Natural killer cell treated with Interleukin-12 subunit alpha and Interleukin-12 subunit beta and Interleukin-15 and Interleukin-18, amount 100 ng/mL, for 72 hours (primary cell): ENCODE measurements at places on chromosomes 5 and 9. TPM values are rescaled to one million over a fixed set of nuclear protein-coding genes. Genes with fewer than 3 reads are reported as not detected.

- H3K36me3 ChIP-seq = peaks cover 7% of the 10 kb centered on the region
- H3K27ac ChIP-seq = peak overlapping the region; percentile 67
- no peaks in the 10 kb centered on the region for H3K27me3 ChIP-seq
- peak overlapping the region; percentile 85 for H3K4me3 ChIP-seq
- DNase-seq = no peak
Measured at GRCh38 chr9:135905380-135906258, 1.7 kb downstream of the CAMSAP1 start.

DNA sequence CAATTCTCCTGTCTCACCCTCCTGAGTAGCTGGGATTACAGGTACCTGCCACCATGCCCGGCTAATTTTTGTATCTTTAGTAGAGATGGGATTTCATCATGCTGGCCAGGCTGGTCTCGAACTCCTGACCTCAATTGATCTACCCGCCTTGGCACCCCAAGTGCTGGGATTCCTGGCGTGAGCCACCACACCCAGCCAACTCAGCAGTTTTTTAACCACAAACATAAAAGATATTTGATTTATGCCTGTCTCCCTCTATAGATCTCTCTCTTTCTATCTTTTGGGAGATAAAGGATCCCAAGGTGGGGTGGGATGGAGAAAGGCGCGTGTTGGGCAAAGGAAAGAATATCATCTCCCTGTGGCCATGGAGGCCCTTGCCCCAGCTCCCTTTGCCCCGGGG lies 26.8 kb downstream of the NR4A3 start:
- H3K27ac ChIP-seq = no peak overlapping the region
- H3K36me3 ChIP-seq = peaks cover 14% of the 10 kb centered on the region
- DNase-seq = no peak

DNA sequence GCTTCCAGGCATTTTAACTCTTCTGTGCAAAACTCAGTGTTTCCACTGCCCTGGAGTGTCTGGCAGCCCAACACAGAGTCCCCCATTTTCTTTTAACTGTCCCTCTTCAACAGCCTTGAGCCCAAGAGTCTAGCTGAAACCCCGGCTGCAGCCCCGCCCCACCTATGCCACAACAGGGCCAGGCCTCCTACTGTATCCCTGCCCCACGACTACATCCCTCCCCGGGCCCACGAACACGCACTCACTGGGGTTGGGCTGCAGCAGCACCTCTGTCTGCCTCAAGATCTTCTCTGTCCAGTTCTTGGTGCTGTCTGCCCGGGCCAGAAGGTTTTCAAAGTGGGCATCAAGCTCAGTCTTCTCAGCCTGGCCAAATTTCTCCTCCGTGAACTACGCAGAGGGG lies 6.1 kb downstream of the SH3GLB2 start:
- H3K27ac ChIP-seq = no peak overlapping the region
- H3K4me3 ChIP-seq = no peak overlapping the region
- H3K36me3 ChIP-seq = no peaks in the 10 kb centered on the region
- H3K27me3 ChIP-seq = no peaks in the 10 kb centered on the region

DNA sequence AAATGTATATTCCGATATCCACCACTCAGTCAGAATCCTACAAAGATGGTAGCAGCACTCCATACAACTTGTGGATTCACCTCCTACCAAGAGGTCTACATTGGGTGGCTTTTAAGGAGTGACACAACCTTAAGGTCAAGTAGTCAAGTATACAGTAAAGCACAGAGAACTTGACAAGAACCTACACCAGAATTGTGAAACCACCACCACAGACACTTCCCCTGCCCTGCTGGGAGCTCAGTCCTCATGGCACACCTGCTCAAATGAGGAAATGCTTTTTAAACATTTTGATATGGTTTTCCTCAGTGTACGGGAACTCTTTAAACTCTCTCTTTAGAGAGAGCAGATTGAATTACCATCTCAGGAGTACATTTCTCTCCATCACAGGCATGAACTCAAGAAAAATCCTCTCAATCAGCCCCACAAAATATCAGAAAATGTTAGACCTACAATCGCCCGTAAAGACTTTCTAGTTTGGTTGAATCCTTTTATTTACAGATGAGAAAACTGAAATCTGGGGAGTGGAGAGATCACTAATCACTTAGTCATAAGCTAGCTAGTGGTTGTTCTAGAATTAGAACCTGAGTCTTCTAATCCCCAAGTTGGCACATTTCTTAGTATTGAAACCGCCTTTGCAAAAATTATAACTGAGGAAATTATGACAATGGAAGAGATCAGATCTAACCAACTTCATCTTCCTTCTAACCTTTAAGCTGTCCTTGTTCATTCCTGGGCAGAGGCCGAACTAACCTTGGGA lies 38.5 kb upstream of the NR4A3 start:
- peaks cover 12% of the 10 kb centered on the region for H3K4me1 ChIP-seq
- H3K36me3 ChIP-seq = no peaks in the 10 kb centered on the region
- peak overlapping the region; percentile 22 for H3K27ac ChIP-seq
- peak overlapping the region; percentile 9 for H3K4me3 ChIP-seq
- no peak for DNase-seq

GRCh38 chr5:151741678-151742423 lies 16.6 kb downstream of the ATOX1 start:
- H3K4me3 ChIP-seq = no peak overlapping the region
- H3K4me1 ChIP-seq = peaks cover 38% of the 10 kb centered on the region
- no peaks in the 10 kb centered on the region for H3K27me3 ChIP-seq
- no peak for DNase-seq
- H3K27ac ChIP-seq = no peak overlapping the region

DNA sequence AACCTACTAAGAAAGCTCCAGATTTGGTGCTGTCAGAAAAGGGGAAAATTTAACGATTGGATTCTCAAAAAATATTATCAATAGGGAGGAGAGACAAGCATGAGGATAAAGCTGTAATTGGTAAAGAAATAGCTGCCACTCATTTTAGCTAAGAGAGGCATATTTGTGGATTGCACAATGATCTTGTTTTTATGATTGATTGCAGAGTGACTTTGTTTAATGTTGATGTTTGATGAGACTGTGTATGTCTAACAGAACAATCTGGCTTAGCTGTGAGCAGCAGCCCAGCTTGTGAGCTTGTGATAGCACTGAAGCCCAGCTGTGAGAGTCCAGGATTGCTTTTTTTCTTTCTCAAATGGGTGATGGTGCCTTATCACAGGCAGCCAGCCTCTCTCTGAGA lies 56.4 kb downstream of the ZNF883 start:
- DNase-seq = no peak
- peaks cover 29% of the 10 kb centered on the region for H3K27me3 ChIP-seq
- H3K4me1 ChIP-seq = no peaks in the 10 kb centered on the region

- H3K4me3 ChIP-seq = no peak overlapping the region
- peaks cover 28% of the 10 kb centered on the region for H3K36me3 ChIP-seq
- no peak for DNase-seq
- peaks cover 48% of the 10 kb centered on the region for H3K27me3 ChIP-seq
- no peak overlapping the region for H3K27ac ChIP-seq
Measured at GRCh38 chr9:93730648-93731047, 154.3 kb downstream of the PHF2 start.

DNA sequence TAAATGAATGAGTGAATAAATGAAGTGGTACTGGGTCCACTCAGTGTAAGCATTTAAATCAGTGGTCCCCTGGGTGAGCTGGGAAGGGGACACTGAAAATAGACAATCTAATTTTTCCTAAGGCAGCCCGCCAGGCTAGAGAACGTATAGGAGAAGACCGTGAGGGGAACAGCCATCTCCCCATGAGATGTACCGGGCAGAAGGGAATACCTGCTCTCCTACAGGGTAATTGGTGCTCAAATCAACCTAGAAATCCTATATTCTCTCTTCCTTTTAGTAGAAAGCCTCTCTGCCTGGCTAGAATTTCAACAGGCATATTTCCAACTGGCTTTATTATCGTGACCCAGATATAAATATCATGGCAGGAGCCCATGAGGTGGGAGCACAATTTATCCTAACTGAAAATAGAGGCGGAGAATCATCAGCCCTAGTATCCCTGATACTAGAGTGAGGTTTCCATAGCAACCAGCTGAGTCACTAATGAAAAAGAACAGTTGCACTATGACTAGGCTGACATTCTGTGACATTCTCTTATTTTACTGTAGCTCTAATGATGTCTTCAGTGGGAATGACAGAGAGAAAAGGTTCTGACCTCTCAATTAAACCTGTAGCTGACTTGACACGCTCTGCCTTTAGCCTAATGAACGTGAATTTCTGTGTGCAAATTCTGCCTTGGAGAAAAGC lies 96.5 kb upstream of the CAST start:
- no peak overlapping the region for H3K27ac ChIP-seq
- H3K27me3 ChIP-seq = peaks cover 9% of the 10 kb centered on the region
- DNase-seq = no peak
- no peaks in the 10 kb centered on the region for H3K36me3 ChIP-seq
- peaks cover 9% of the 10 kb centered on the region for H3K4me1 ChIP-seq

DNA sequence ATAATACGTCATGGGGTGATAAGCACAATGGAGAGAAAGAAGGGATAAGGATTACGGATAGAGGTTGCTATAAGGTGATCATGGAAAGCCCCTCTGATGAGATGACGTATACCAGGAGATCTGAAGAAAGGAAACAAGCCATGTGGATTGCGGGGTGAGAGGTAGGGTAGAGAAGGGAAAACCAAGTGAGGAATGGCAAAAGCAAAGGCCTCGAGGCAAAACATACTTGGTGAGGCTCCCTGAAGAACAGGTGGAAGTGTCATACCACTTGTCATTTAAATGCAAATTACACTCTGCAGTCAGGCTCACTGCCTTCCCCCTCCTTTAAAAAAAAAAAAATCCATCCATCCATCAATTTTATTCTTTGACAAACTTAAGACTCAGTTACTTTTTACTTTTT lies 420.8 kb downstream of the RAB3C start:
- no peak overlapping the region for H3K4me3 ChIP-seq
- H3K27me3 ChIP-seq = no peaks in the 10 kb centered on the region
- no peak for DNase-seq
- no peaks in the 10 kb centered on the region for H3K36me3 ChIP-seq
- H3K27ac ChIP-seq = no peak overlapping the region

Gene SOHLH1
- not detected for total RNA-seq

Gene TMC1
- total RNA-seq = not detected

DNA sequence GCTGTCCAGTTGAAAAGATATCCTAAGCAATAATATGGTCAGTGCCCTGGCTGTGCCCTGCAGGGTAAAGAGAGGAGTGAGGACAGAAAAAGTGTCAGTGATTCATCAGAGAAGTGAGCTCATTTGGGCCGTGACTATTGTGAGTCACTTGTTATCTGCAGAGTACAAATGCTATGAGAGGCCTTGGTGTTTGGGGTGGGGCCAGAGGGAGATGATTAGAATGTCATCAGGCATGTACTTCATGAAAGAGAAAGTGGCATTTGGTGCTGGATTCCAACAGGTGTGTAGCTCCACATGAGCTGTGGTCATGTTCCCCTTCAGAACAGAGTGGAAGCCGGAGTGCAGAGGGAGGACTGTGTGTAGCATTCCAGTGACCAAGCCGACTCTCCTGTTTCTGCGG lies 174.1 kb downstream of the KDM4C start:
- H3K4me3 ChIP-seq = no peak overlapping the region
- DNase-seq = no peak
- no peaks in the 10 kb centered on the region for H3K36me3 ChIP-seq
- no peak overlapping the region for H3K27ac ChIP-seq
- peaks cover 38% of the 10 kb centered on the region for H3K4me1 ChIP-seq
- H3K27me3 ChIP-seq = no peaks in the 10 kb centered on the region

DNA sequence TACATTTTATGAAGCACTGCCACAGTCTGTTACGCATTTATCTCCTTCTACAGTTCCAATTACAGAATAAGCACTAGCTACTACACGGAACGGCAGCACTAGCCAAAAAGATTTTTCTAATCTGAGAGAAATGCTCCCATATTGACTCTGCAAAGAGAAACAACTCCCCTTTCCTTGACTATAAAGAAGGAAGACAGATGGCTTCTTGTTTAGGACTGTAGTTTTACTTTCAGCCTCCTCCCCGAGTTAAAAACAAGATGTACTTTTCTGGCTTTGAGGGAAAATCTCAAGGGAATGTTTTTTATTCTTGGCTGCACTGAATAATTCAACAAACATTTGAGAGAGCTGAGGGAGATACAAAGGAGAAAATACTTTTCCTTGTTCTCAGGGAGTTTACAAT lies 1.9 kb upstream of the SLC44A1 start:
- H3K27me3 ChIP-seq = peaks cover 47% of the 10 kb centered on the region
- H3K36me3 ChIP-seq = no peaks in the 10 kb centered on the region
- H3K27ac ChIP-seq = no peak overlapping the region
- DNase-seq = no peak
- peak overlapping the region; percentile 85 for H3K4me3 ChIP-seq
- peaks cover 21% of the 10 kb centered on the region for H3K4me1 ChIP-seq

Gene ESM1
- total RNA-seq = not detected

DNA sequence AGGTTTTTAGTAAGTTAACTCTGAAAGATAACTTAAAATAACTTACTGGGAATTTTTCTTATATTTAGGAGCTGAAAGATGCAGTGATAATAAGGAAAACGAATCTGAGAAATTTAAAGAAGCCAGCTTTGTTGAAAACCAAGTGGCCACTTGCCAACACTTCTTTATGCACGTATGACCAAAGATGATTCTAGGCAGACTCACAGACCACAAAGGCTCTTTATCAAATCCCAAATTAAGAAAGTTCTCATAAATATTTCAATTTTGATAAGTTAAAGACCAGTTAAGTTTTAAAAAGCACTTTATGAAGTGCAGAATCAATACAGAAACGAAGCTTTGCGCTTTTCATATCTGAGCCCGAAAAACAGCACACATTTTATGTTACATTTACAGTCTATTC lies 1.5 kb downstream of the AFF4 start:
- H3K27me3 ChIP-seq = no peaks in the 10 kb centered on the region
- H3K27ac ChIP-seq = peak overlapping the region; percentile 96
- peaks cover 38% of the 10 kb centered on the region for H3K4me1 ChIP-seq
- H3K4me3 ChIP-seq = peak overlapping the region; percentile 92
- H3K36me3 ChIP-seq = no peaks in the 10 kb centered on the region

- no peak for DNase-seq
- H3K27ac ChIP-seq = peak overlapping the region; percentile 3
- peaks cover 13% of the 10 kb centered on the region for H3K36me3 ChIP-seq
- no peaks in the 10 kb centered on the region for H3K27me3 ChIP-seq
- no peak overlapping the region for H3K4me3 ChIP-seq
Measured at GRCh38 chr5:54689411-54690251, 172.1 kb downstream of the SNX18 start.

GRCh38 chr5:52776116-52776515 lies 11.6 kb upstream of the ITGA1 start:
- H3K36me3 ChIP-seq = no peaks in the 10 kb centered on the region
- H3K27me3 ChIP-seq = peaks cover 9% of the 10 kb centered on the region
- DNase-seq = peak; percentile 67

DNA sequence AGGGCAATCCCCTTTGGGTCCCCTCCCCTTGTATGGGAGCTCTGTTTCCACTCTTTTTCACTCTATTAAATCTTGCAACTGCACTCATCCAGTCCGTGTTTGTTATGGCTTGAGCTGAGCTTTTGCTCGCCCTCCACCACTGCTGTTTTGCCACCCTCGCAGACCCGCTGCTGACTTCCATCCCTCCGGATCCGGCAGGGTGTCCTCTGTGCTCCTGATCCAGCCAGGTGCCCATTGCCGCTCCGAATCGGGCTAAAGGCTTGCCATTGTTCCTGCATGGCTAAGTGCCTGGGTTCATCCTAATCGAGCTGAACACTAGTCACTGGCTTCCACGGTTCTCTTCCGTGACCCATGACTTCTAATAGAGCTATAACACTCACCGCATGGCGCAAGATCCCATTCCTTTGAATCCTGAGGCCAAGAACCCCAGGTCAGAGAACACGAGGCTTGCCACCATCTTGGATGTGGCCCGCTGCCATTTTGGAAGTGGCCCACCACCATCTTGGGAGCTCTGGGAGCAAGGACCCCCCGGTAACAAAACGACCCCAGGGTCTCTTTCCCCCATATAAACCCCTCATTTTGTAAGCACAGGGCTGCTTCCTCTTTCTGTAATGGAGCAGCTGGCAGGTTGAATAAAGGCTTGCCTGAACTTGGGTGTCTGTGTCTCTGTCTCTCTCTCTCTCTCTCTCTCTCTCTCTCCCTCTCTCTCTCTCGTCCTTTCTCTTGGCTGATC lies 1166.2 kb downstream of the TAF11L14 start:
- H3K4me1 ChIP-seq = no peaks in the 10 kb centered on the region
- no peaks in the 10 kb centered on the region for H3K36me3 ChIP-seq
- H3K4me3 ChIP-seq = no peak overlapping the region
- DNase-seq = no peak
